ENCODE measurements at places on chromosomes 6 and 20.
A peak's percentile ranks its signal among the peaks of the same experiment; 100 is the strongest.

GRCh38 chr6:25966711-25967110, 4.1 kb downstream of the TRIM38 start:
- no peak for DNase-seq

DNA sequence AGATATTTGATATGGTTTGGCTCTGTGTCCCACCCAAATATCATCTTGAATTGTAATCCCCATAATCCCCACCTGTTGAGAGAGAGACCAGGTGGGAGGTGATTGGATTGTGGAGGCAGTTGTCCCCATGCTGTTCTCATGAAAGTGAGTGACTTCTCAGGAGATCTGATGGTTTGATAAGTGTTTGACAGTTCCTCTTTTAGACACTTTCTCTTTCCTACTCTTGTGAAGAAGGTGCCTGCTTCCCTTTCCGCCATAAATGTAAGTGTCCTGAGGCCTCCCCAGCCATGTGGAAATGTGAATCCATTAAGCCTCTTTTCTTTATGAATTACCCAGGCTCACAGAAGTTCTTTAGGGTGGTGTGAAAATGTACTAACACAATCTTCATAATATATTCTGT, 1404.0 kb upstream of the ADGRB3 start:
- DNase-seq: no peak

DNA sequence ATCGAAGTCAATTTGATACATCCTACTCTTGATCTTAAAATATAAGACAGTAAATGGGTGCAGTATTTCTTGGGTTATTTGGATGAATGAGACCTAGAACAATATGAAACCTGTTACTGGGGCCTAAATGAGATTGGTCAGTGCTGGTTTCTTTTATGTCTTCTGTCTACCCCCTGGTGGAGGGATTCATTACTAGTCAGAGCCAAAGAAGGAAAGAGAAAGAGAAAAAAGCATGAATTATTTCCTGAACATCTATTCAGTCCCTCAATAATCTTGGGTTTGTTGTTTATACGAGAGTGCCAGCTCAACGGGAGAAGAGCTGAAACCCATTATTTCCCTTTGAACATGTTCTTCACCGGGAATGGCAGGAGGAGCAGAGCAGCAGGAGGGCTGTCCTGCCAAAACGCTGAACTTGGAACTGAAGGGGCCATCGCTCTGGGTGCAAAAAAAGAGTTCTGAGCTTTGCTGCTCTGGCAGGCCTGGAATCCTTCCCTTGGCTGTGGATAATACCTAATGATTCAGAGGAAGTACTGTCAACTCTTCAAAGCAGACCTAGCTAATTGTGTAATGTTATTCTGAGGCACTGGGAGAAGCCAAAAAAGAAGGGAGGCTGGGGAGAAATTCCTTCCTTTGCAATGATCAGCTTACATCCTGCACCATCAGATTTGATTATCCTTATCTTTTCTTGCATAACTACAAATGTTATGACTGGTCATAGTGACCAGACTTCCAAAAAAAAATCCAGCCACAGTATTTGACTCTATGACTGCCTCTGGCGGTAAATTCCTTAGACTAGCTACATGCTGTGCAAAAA, 72.0 kb downstream of the BLOC1S5 start:
- DNase-seq: no peak

GRCh38 chr20:36107881-36108280, 46.7 kb upstream of the EPB41L1 start:
- DNase-seq: no peak

DNA sequence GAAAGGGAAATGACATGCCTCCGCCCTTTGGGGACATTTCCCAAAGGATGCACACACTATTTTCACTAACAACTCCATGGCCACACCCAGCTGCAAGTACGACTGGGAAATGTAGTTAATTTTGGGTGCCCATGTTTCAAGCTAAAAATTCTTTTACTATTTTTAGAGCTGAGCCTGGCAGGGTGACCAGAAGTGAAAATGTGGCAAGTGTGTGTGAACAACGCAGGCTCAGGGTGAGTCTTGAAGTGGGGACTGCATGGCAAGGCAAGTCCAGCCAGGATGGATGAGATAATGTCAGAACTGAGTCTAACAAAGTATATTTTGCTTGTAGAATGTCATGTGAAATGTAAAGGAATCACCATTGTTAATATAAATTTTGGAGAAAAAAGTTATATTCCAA, 17.0 kb upstream of the CD109 start:
- DNase-seq: no peak

- DNase-seq: no peak
Observed at GRCh38 chr6:68834551-68834950, 199.5 kb downstream of the ADGRB3 start.

GRCh38 chr6:56538851-56539250, 103.8 kb downstream of the DST start:
- no peak for DNase-seq

DNA sequence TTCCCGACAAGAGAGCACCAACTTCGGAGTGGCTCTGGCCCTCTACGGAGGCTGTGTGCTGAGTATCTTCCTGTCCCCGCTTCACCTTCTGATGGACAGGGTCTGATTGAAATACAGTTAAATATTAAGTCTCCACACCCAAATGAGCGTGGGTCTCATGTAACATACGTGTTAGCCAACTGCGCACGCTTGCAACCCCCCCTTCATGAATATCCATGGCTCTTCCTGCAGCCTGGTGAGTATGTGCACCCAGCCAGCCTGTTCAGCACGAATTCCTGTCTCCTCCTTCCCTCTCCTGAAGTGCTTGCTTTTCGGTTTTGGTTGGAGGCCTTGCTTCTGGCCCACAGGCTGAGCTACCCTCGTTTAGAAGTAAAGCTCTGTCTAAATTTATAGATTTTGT, 102.9 kb upstream of the FRMD1 start:
- no peak for DNase-seq

- DNase-seq: no peak
Observed at GRCh38 chr20:60365064-60365666, 406.9 kb downstream of the CDH26 start.

- DNase-seq: no peak
Observed at GRCh38 chr6:39289490-39289889, 24.7 kb downstream of the KCNK17 start.

GRCh38 chr6:89154131-89154530, 8.3 kb downstream of the PM20D2 start:
- no peak for DNase-seq

- no peak for DNase-seq
Observed at GRCh38 chr6:111175109-111175508, 87.8 kb downstream of the SLC16A10 start.

DNA sequence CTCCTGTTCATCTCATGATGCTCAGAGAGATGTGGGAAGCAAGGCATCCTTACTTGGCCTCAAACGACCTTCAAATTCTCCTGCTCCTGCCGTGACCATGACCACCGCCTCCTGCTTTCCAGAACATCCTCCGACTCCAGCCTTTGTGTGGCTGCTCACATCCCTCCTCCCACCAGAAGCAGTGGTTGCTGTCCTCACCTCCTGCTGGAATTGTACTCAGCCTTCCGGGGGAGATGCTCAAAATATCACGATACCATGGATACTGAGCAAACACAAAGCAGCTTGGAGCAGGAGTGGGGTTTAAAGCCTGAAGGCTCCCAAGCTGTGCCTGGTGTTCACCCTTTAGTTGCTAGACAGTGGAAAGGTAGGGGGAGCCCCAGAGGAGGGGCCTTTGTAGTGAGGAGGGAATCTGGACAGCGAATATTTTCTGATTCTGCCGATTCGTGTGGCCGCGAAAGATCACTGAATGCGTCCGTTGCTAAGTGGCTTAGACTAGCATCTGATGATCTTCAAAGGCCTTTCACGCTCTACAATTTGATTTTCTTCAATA, 9.3 kb upstream of the DUSP22 start:
- no peak for DNase-seq

DNA sequence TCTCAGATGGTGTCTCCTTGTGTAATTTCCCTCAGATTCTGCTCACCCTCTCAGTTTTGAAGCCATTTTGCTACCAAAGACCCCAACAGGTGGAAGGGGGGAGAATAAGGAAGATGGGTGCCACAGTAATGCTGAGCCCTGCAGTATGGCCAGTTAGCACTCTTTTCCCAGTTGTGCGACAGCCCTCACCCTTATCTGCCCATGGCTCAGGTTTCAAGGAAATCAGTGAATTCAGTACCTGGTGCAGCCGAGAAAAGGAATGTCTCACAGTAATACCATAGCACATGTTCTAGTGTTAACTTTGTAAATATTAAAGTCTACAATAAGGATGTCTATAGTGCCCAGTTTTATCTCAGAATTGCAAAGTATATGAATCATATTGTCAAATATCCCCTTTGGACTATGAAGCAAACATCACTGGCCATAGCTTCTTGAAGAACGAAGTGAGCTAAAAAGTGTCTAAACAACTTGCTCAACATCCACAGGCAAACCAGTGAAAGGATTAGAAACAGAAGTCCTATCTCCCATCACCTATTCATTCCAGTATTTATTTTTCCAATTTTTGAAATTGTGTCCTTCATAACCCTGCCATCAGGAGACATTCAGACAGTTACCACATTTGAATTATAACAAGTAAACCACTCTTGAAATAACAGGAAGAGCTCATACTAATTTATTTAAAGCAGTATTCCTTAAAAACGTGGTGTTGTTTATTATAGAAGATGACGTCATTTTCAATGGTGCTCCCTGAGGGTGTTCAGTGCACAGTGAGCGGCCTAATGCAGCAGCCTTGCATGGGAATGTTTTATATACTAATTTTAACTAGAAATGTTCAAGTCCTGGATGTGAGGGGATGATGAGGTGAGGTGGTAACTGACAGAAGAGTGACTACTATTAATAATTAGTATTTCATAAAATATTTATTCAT, 366.2 kb downstream of the TFAP2A start:
- no peak for DNase-seq

- no peak for DNase-seq
Observed at GRCh38 chr20:48705240-48706115, 122.3 kb downstream of the PREX1 start.

GRCh38 chr6:151014404-151015100, 149.1 kb downstream of the MTHFD1L start:
- DNase-seq: peak; percentile 40

GRCh38 chr6:42010185-42010891, 40.0 kb upstream of the TAF8 start:
- no peak for DNase-seq

GRCh38 chr6:33983109-33983716, 162.7 kb downstream of the GRM4 start:
- no peak for DNase-seq

- no peak for DNase-seq
Observed at GRCh38 chr6:158472447-158472846, 87.4 kb upstream of the TMEM181 start.

GRCh38 chr6:163548624-163549023, 134.1 kb downstream of the QKI start:
- DNase-seq: no peak

GRCh38 chr6:131103901-131104300, 31.4 kb upstream of the AKAP7 start:
- no peak for DNase-seq

DNA sequence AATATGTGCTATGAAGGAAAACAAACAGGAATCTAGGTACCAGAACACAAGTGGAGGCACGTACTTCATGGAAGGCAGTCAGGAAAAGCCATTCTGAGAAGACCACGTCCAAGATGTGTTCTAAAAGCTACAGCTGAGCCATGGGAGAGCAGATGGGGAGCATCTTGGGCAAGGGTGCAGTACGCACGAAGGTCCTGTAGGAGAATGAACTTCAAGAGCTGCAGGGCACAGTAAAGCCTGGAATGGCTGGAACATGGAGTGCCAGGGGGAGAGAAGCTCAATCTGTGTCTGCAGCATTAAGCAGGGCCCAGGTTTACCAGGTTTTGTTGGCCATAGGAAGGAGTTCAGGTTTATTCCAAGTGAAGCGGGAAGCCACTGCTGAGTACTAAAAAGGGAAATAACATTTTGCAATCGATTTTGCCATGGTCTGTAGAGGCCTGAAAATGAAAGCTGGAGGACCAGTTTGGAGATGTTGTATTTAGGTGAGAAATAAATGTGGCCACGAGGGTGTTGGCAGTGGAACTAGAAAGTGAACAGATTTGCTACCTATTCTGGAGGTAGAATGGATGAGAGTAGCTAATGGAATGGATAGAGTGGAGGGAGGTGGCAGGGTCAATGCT, 29.9 kb downstream of the ADTRP start:
- no peak for DNase-seq

- no peak for DNase-seq
Observed at GRCh38 chr6:43451939-43452338, 3.4 kb downstream of the DLK2 start.

DNA sequence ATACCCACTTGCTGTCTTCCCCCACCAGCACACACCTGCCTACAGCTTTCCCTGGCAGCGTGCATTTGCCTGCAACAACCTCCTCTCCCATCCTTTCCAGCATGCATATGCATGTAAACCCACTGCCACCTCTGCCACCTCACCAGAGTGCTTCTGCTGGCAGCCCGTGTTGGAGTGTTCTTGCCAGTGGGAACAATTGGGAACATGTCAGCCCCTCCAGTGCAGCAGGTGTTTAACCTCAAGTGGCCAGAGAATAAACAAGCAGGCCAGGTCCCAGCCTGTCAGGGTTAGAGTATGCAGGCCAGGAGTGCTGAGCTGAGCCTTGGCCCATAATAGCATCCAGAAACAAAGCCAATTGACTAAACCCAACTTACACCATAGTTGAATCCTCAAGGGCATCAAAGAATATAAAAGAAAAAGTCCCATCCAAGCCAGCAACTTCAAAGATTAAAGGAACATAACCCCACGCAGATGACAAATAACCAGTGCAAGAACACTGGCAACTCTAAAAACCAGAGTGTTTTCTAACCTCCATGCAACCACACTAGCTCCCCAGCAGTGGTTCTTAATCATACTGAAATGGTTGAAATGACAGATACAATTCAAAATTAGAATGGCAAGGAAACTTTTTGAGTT, 1212.1 kb upstream of the CITED2 start:
- no peak for DNase-seq

DNA sequence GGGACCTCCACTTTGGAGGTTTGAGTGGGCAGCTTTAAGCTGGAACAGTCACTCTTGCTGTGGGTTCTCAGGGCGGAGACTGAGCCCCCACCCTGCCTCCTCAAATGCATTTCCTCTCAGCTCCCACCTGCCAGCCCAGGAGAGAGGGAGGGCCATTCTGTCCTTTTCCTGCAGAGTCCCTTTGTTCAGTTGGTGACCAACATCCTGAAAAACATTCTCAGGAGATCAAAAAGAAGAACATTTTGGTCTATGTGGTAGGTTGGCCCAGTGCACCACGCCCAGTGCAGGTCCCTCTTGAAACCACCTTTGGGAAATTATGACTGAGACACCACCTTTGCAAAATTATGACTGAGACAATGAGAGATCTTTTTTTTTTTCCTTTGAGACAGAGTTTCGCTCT, 13.4 kb downstream of the SLC52A3 start:
- DNase-seq: no peak

- peak; percentile 24 for DNase-seq
Observed at GRCh38 chr6:11653028-11653583, 115.6 kb downstream of the TMEM170B start.

- no peak for DNase-seq
Observed at GRCh38 chr6:138486249-138487101, 12.8 kb downstream of the NHSL1 start.

DNA sequence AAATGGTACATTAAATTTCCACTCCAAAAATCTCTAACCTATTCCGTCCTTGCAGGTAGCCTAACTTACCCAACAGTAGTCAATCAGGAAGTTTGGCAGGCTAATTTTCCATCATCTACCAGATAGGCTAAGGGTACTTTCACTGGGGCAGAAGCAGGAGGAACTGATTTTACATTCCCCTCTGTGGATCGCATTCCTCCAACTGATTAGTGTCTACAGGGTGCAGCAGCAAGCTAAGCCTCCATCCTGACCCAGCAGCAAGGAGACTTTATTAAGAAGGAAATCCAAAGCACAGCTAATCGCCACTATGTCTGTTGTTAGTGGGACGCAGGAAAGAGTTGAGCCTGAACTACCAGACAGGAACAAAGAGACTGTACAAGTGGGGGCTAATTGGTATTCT, 143.2 kb upstream of the RUNX2 start:
- DNase-seq: no peak

All from stimulated activated naive CD4-positive, alpha-beta T cell treated with Interleukin-2 at 50 U/mL for 16 hours (primary cell).